Progenitor cell of endocrine pancreas (in vitro differentiated cells): ENCODE measurements at places on chromosomes 6 and 20.

DNA sequence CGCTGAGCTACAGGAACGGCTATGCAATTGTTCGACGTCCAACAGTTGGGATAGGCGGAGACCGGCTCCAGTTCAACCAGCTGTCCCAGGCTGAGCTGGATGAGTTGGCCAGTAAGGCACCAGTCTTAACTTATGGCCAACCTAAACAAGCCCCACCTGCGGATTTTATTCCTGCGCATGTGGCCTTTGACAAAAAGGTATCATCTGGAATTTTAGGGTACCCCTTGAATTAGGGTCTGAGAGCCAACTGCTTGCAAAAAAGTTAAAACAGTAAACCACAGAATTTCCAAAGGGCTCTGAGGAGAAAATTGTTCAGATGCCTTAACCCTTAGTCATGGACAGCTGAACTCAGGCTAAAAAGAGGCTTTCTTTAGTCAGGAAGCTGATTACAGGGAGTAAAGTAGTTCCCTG, 3.8 kb downstream of the EFHC1 start:
- DNase-seq = no peak

GRCh38 chr20:57662456-57663240, 42.4 kb upstream of the ZBP1 start:
- DNase-seq = no peak

DNA sequence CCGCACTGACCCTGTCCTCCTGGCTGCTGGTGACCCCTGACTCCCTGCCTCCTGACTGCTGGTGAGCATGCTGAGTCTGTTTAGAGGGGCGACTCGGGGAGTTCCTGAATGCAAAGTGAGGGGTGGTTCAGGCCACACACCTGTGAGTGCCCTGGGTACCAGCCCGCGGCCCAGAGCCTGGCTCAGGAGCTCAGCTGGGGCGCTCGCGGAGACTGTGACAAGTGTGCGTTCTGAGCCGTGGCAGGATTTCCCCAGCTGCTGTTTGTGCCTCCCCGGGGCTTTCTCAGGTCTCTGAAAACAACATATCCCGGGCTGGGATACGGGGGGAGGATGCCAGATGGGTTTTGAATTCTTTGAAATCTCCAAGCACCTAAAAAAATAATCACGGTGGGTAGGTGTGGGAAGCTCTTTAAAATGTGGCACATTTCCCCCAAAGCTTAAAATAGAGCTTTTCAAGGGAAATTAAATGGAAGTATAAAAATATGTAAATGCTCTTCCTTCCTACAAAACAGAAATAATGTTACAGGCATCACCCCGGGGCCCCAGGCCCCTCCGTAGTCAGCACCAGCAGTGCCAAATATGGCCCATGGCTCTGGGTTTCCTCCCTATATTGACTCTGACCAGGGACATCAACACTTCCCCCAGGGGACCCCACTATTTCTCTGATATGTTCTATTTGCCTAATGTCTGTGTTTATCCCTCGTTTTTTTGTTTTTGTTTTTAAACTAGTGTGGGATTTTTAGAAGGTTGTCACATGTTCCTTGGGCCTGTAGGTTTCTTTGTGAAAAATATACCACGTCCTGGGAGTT, 49.9 kb upstream of the TAGAP start:
- DNase-seq = no peak

- no peak for DNase-seq
Observed at GRCh38 chr6:116419069-116419786, 41.9 kb upstream of the CALHM6 start.

- no peak for DNase-seq
Observed at GRCh38 chr6:68008445-68008844, 626.6 kb upstream of the ADGRB3 start.
